Mammary epithelial cell (primary cell): ENCODE measurements at places on chromosomes 3 and 15. TPM values are rescaled to one million over a fixed set of nuclear protein-coding genes. Genes with fewer than 3 reads are reported as not detected.

DNA sequence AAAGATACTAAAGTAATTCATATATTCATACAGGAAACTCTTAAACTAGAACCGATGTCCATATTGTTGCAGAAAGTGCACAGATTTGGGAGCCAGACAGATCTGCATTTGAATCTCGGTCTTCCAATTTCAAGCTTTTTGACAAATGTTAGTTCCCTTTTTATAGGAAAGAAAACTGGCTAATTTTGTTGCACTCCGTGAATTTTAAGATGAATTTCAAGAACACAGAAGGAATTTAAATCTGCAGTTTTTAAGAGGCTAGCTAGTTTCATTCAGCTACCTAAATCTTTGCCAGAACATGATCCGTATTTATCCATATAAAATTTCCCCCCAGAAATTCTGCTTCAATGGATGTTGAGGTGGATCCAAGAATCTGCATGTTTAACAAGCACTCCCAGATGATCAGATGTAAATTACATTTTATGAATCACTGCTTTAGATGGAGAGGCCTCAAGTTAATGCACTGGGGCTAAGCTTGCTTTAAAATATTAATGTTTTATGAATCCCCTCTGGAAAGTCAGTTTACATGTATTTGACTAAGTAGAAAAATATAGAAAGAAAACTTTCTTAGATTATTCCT lies 1296.3 kb upstream of the CADM2 start:
- DNase-seq = no peak

DNA sequence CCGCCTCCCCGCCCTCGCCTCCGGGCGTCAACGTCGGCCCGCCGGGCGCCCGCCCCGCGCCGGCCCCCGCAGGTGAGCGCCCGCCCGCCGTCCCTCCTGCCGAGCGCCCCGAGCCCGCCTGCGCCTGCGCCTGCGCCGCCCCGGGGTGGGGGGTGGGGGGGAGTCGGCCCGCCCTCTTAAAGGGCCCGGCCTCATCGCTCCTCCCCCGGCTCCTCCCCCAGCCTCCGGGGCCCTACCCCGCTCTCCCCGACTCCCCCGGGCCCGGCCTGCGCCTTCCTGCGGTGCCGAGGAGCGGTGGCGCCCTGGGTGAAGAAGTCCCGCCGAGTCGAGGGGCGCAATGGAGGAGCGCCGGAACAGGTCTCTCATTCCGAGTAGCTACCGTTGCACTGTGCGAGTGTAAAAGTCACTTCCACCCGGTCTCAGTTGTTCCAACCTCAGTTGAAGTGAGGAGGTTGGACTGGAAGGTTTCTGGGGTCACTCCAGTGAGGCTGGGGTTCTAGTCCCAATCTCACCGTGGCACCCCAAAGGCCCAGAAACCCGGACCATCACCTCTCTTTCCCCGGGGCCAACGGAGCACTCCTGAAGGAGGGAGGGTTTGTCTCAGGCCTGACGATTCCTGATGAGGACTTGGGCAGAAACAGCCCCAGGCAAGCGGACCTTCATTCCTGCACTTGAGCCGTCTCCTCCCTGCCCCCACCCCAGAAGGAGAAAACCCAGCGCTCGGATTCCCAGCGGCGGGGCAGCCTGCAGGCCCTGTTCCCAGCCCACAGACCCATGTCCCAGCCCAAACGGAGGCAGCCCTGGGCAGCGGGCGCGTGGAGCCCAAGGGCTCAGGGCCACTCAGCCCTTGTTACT lies 1.5 kb upstream of the TNK2 start:
- peak; percentile 80 for DNase-seq

- no peak for DNase-seq
Measured at GRCh38 chr3:66585520-66586095, 84.8 kb upstream of the LRIG1 start.

GRCh38 chr3:183551930-183552329 lies 3.6 kb downstream of the KLHL6 start:
- DNase-seq = no peak

- DNase-seq = no peak
Measured at GRCh38 chr15:85792102-85792731, 2.5 kb downstream of the KLHL25 start.

- no peak for DNase-seq
Measured at GRCh38 chr3:100653604-100654294, 44.3 kb downstream of the ADGRG7 start.

Gene MAGEL2
- not detected in 2 replicates for total RNA-seq

GRCh38 chr15:77525907-77526594 lies 105.4 kb downstream of the HMG20A start:
- no peak for DNase-seq

DNA sequence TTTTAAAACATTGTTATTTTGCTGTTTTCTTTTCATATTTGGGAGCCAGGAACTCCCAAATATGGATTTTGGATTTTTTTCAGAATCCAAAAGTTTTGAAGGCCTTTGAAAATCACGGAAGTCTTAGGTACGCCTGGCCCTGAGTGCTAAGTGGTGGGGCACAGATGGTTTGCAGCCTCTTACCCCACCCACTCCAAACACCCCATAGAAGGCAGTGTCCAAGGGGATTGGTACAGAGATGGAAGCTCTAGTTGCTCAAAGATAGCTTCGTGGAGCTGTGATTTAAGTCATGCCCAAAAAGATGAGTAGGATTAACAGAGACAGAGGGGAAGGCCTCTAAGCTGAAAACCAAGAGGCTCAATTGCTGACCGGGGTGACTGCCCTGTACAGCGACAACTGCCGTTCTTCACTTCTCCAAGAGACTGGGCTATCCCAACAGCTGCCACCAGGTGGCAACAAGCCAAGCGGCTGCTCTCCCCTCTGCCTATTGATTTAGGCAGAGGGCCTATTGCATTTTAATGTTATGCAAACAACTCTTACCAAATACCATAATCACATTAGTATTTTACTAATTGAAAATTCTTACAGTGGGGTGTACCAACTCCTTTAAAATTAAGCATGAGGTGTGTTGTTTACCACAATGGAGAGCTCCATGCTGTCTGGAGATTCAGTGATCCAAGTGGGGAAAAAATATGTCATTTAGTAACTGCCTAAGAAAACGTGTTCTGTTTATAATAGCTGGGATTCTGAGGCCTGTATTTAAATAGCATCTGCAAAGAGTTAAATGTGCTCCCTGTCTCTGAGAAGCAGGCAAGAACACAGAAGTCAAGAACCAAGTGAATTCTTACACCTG lies 64.0 kb upstream of the C15orf61 start:
- DNase-seq = peak; percentile 46

Gene RARB
- 8.2 TPM for total RNA-seq
